Left ventricle myocardium superior (tissue), 1 donor: ENCODE measurements at places on chromosomes 11 and 22. TPM values are rescaled to one million over a fixed set of nuclear protein-coding genes. Genes with fewer than 3 reads are reported as not detected.

- DNase-seq = no peak
These were observed 458.5 kb upstream of the CCDC90B start for GRCh38 chr11:83744620-83745192.

DNA sequence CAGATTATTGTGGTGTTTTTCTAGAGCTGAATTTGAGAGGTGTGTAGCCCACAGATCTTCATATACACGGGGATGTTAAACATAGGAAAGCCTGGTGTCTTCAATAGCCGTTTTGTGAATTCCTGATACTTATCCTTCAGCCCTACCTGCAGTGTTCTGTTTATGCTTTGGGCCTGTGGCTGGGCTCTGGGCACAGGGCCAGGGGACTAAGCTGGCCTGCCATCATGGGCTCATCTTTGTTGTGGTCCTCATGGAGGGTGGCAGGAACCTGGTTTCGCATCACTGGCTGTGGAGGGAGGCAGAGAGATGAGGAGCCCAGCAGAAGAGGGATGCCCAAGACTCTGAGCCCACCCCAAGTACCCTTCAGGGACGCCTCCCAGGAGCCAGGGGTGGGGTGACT lies 112.4 kb downstream of the CACNA1I start:
- DNase-seq = no peak

DNA sequence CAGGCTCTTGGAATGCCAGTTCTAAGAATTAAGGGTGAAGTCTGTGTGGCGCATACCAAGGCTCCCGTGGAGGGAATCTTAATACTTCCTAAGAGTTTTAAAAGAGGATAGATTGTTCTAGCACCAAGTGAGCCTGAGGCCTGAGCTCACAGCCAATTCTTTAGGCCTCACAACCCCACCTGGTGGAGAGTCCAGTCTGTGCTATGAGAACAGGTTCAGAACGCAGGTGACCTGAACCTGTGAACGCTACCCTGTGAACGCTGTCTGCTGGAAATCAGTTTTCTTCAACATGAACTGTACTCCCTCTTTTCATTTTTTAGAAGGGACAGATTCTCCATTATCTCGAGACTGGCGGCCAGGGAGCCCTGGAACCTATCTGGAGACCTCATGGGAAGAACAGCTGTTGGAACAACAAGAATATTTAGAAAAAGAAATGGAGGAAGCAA lies 43.2 kb upstream of the DLAT start:
- peak; percentile 52 for DNase-seq

DNA sequence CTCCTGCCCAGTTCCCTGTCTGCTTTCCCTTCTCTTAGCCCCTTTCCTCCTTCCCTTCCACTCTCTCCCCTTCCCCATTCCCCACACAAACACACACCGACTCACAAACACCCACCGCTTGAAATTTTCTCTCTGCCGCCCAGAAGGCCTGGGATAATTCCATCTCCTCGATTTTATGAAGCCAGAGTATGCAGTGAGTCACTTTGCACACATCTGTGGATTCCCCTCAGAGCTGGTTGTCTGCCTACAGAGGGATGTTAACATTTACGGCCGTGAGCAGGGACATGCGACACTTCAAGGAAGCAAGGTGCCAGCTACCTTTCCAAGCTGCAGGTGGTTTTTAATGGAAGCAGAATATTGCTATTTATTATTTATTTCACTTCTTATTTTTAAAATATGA lies 332.0 kb downstream of the TENM4 start:
- DNase-seq = no peak

DNA sequence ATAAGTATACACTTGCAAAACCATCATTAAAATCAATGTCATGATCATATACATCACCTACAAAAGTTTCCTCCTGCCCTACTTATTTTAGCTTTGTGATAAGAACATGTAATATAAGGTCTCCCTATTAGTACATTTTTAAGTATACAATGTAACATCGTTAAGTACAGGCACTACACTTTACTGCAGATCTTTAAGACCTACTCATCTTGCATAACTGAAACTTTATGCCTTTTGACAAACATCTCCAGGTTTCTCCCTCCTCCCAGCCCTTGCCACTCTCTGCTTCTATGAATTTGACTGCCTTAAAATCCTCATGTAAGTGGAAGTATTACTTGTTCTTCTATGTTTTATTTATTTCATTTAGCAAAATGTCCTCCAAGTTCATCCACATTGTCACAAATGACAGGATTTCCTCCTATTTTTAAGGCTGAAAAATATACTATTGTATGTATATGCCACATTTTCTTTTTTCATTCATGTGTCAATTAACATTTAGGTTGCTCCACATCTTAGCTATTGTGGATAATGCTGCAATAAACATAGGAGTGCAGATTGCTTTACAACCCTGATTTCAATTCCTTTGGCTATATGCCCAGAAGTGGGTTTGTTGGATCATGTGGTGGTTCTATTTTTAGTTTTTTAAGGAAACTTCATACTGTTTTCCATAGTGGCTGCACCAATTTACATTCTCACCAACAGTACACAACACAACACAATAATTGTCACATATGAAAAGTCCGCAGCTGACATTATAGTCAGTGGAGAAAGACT lies 471.1 kb upstream of the ANO3 start:
- DNase-seq = no peak

DNA sequence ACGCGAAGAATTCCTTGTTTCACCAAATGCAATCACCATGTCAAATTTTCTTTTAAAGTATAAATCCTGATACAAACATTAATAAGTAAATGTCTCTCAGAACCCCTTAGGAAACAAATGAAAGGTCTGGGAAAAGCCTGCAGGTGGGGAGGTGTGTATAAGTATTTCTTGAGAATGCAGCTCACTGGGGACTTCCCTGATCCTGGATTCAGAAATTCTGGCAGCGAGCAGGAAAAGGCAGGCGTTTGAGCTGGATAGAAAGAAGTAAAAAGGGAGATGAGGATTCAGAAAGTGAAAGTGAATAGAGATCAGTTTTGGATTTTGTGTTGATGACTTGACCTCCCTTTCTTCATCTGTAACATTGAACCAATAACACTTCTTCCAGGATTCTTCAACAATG lies 68.3 kb upstream of the CTSC start:
- DNase-seq = no peak

DNA sequence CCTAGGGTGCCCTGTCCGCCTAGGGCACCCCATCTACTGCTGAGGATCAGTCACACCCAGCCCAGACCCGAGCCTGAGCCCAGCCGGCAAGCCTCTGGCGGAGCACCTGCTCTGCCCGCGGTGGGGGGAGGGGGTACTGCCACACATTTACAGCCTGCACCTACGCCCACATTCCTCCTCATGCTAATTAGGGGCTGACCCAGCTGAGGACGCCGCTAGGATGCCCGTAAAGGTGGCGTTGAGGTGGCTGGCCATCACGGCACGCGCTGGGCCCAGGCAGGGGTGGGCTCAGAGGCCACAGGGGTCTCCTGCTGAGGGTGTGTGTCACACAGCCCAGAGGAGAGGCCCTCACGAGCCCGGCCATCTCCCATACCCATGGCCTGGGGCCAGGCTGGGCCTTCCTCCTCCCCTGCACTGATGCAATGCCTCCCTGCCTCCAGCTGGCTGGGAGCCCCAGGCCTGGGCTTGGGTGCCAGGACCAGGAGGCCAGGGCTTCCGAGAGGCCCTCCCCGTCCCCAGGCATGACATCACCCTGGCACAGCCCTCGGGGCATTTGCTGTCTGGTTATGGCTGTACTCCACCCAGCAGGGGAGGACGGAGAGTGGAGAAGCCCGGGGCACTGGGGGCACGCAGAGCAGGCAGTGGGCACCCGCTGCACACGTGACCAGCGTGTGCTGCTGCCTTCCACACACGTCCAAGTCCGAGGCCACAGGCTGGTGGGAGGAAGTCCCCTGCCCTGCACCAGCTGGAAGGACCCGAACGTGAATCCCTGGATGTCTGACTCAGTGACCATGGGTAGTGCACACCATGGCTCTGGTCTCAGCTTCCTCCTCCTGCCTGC lies 12.7 kb downstream of the DUSP8 start:
- peak; percentile 95 for DNase-seq

GRCh38 chr11:118631142-118631909 lies 23.9 kb downstream of the PHLDB1 start:
- DNase-seq = peak; percentile 21

GRCh38 chr11:100824041-100824809 lies 137.1 kb downstream of the ARHGAP42 start:
- DNase-seq = no peak

GRCh38 chr11:128282053-128282452 lies 305.3 kb downstream of the ETS1 start:
- no peak for DNase-seq

- no peak for DNase-seq
These were observed 755 bp downstream of the NRIP3 start for GRCh38 chr11:9002920-9003572.

DNA sequence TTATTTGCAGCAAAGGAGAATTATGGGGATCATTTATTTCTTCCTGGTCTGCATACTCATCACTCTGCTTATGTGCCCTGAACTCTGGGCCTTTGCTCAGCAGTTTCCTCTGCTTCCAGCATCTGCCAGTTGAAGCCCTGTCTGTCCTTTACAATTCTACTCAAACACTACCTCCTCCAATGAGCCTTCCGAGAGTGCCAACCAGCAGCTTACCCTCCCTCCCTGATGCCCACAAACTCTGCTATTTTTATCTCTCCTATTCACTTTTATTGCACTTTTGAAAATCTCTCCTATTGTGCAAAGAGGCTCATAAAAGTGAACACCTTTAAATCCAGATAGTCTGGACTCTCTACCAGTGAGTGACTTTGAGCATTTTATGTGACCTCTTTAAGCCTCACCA lies 3.6 kb upstream of the ME3 start:
- no peak for DNase-seq

DNA sequence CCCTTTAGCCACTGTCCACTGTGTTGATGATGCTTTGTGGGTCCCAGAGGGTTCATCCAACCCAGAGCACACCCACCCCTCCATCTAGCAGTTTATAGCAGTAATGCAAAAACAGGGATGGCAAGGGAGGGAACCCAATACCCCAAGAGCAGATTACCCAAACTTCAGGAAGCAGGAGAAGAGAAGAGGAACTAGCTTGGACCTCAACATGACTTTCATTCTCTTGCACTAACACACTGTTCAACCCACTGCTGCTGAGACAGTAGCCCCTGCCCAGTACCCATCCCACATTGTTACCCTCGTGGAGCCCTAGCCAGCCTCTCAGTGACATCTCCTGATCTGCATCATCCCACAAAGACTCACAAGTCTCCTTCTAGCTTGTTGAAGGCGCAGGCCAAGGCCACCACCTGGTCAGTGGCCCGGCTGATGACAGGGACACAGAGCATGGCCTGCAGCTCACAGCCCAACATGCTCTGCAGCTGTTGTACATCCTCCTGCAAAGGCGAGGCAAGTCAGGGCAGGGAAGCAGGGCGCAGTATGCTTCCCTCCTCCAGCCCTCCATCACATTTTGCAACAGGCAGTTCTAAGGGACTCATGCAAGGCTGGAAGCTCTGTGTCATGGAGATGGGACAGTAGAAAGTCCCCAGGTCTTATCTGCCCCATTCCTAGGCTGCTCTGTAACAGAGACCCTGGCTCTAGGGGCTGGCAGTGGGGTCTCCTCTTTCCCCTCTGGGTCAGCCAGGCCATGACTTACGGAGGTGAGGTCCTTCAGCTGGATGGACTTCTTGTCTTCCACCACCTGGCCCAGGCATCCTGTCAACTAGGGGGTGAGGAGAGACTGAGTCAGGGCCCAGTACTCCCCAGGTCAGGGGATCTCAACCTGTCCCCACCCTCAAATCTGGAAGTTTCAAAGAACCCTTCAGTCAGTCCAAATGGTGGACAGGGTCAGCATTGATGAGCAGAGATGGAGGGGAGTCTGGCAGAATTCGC lies 85.5 kb downstream of the PDE2A start:
- peak; percentile 7 for DNase-seq

DNA sequence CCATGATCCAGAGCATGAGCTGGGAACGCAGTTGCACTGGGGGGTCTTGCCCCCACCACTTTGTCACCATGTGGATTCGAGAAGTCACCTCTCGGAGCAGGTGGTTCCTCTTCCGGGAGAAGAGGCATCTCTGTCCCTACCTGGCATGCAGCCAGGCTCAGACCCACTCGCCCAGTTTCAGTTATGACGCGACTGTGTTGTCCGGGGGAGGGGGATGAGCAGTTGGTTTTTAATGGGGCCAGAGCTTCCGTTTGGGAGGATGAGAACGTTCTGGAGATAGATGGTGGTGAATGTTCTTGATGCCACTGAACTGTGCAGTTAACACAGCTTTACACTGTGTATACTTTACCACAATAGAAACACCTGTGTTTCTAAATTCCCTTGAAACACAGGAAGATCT lies 41.5 kb downstream of the DHCR7 start:
- DNase-seq = no peak

DNA sequence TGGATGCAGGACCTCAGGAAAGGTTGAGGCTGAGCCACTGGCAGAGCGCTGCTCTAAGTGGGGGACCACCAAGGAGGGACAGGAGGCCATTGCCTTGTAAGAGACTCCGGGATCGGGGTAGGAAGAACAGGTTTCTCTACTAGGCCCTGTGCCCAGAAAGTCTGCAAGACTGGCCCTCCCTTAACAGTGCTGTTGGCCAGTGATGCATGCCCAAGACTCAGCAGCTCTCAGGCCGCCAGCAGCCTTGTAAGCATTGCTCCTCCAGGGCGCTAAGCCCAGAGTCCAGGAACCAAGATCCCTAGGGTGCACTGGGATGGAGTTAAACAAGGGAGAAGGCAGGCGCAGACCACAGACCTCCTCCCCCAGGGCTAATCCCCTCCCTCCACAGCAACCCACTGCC lies 39.3 kb upstream of the PANX1 start:
- no peak for DNase-seq

GRCh38 chr22:28899199-28899853 lies 16.0 kb downstream of the ZNRF3 start:
- no peak for DNase-seq

GRCh38 chr11:76392870-76393269 lies 11.7 kb downstream of the GVQW3 start:
- no peak for DNase-seq

DNA sequence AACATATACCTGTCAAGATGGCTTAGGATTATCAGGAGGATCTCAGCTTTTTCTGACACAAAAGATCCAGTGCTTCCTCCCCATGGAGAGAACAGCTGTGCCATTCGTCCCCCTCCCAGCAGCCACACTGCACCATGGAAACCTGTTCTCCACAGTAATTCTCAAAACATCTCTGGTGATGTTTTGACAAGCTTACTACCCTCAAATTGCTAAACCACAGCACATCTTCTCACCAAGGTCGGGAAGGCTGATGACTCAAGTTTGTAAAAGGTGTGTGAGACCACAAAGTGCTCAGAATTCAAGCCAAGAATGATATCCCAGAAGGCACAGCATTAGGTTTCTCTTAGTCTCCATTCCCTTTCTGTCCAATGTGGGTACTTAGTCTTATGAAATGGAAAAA lies 3.9 kb upstream of the RAB38 start:
- no peak for DNase-seq

GRCh38 chr11:130831976-130832375 lies 84.3 kb downstream of the SNX19 start:
- no peak for DNase-seq

BIRC3 gene
- total RNA-seq = 8.2 TPM

C11orf71 gene
- total RNA-seq = 9.4 TPM

OOSP4B gene
- not detected for total RNA-seq

PATE2 gene
- total RNA-seq = not detected

TTLL1 gene
- total RNA-seq = 6.2 TPM

CCDC85B gene
- total RNA-seq = 30.0 TPM

VWCE gene
- 0.94 TPM for total RNA-seq

HEPACAM gene
- 0.62 TPM for total RNA-seq

PATE3 gene
- not detected for total RNA-seq
